ENCODE measurements at places on chromosomes 2 and 18.

- no peak for DNase-seq
Measured at GRCh38 chr2:31248139-31248538, 14.2 kb downstream of the EHD3 start.

DNA sequence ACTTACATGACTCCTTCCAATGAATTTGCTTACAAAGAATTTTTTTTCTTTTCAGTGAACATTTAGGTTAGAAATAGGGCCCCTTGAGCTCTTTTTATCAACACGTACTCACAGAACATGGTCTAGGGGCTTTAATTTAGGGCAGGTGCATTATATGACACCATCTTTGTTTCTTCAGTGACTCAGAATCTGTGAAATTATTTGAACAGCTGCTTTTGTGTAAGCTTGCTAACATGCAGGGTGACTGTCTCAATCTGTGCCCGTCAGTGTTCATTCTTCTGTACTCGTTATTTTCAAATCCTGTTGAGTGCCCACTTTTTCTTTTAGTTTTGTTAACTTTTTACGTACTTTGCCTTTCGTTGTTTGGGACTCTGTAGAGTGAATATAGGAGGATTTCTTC, 52.8 kb upstream of the CABYR start:
- DNase-seq = no peak

DNA sequence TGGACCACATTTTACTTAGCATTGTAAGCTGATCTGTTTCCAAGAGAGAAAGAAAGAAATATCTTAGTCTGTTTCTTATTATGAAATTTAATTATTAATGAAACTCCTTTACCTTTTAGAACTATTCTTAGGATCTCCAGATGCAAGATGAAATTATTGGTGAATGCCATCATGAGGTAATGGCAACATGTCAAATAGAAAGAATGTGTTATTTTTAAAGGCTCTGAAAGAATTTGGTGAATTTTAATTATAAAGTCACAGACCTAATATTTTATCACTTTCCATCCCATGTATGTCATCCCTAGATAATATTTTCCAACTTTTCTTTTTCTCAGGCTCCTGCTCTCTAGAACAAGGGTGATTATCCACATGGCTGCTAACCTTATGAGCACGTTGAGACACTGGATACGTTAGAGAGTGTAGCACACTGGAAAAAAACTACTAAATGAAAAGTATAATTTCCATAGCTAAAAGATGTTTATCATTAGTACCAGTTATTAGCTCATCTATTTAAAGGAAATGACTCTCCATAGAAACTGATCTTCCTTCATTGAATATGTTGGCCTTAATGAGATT, 95.2 kb upstream of the SCG2 start:
- no peak for DNase-seq

DNA sequence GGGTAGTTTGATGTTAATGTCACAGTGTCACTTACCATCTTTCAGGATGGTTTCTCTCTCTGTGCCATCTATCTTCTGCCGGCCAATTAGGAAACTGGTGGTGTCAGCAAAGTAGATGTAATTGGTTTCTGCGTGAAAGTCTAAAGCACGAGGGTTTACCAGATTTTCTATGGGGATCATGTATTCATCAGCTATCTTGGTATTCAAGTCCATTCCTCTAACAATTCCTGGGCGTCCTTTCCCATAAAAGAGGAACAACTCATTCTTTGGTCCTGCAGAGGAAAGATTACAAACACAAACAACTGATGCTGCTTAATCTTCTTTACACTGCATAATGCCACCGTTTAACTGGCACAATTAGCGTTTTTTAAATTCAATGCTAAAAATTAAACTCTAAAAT, 1081.9 kb downstream of the LRP1B start:
- DNase-seq = peak; percentile 59

GRCh38 chr2:191009541-191010374, 4.2 kb downstream of the STAT1 start:
- no peak for DNase-seq

GRCh38 chr2:191478799-191479679, 198.9 kb upstream of the NABP1 start:
- DNase-seq = peak; percentile 26
